ENCODE measurements at places on chromosomes 5 and 9. TPM values are rescaled to one million over a fixed set of nuclear protein-coding genes. Genes with fewer than 3 reads are reported as not detected.

GRCh38 chr5:32278406-32278805 lies 34.3 kb downstream of the MTMR12 start:
- H3K27me3 ChIP-seq: no peaks in the 10 kb centered on the region
- H3K27ac ChIP-seq: no peak overlapping the region
- no peak for DNase-seq
- H3K4me3 ChIP-seq: no peak overlapping the region
- H3K4me1 ChIP-seq: peaks cover 13% of the 10 kb centered on the region
- peaks cover 7% of the 10 kb centered on the region for H3K36me3 ChIP-seq

- peak; percentile 60 for DNase-seq
- H3K36me3 ChIP-seq: no peaks in the 10 kb centered on the region
- peaks cover 14% of the 10 kb centered on the region for H3K4me1 ChIP-seq
- H3K27me3 ChIP-seq: no peaks in the 10 kb centered on the region
These were observed at the start of gene NFIB for GRCh38 chr9:14313951-14314423. TSS of gene NFIB (minus strand) at chr9:14314141. CDS start at chr9:14313511, 630 bp downstream.

DNA sequence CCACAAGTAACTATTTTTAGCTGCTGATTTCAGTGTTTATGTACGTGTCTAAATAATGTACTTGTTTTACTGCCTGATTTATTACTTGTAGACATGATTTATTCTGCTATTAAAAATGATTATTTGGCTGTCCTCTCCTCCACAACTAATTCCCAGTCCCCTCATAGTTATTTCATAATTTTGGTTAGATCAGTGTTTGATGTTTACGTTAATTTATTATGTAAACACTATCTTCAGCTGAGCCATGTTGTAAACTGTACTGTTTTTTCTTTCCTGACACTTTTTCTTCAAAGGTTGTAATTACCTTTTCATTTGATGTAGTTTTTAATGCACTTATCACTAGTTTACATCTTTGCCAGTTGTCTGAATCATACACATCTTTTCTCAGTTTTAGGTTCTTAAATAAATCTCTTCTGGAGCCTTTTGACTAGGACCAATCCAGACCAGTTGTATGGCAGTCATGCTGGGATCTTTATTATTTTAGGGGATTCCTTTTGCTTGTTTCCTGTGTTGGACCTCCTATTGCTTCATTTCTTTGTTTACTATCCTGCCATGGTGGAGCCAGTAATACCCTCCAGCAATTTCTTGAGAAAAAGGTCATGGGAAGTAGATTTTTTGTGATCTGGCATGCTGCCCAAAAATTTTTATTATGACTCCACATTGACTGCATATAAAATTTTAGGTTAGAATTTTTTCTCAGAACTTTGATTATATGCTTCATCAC lies 16.1 kb downstream of the AP3S1 start:
- no peak for DNase-seq
- no peaks in the 10 kb centered on the region for H3K27me3 ChIP-seq
- H3K27ac ChIP-seq: no peak overlapping the region
- no peak overlapping the region for H3K4me3 ChIP-seq
- H3K36me3 ChIP-seq: no peaks in the 10 kb centered on the region

DNA sequence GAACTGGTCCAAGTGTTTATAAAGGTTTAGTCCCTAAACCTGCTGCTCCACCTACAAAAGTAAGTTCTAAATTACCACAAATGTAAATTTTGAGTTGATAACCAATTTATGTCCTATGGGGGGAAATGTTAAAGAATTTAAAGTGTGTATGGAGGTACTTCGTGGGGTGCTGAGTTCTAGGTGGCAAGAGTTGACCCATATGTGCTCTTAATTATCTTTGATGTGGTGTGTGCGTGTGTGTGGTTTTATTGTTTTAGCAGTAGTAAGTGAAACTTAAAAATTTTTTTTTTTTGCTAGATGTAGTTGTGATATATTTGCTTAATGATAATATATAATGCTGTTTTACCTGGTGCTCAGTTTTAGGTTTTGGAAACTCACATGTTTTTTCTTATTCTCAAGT lies 72.6 kb downstream of the GPBP1 start:
- DNase-seq: no peak
- no peaks in the 10 kb centered on the region for H3K27me3 ChIP-seq
- no peak overlapping the region for H3K27ac ChIP-seq
- H3K36me3 ChIP-seq: peaks cover 58% of the 10 kb centered on the region
- no peaks in the 10 kb centered on the region for H3K4me1 ChIP-seq
- no peak overlapping the region for H3K4me3 ChIP-seq

DNA sequence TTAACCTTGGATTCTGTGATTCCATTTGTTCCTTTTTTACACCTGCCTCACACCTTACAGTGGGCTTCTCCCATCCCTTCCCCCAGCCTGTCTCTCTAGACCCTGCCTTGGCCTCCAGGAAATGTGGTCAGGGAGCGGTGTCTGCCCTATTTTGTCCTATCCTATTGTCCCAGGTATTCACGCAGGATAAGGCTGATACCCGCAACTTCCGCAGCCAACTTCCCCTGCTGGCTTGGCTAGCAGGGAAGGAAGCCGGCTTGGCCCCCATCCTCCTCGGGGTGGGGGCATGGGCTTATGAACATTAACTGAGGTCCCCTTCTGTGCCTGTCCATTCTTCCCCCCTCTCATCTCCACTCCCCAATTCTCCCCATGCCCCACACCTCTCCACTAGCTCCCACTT lies 3.5 kb downstream of the CSF1R start:
- H3K27ac ChIP-seq: no peak overlapping the region
- H3K36me3 ChIP-seq: no peaks in the 10 kb centered on the region
- H3K4me3 ChIP-seq: no peak overlapping the region
- H3K4me1 ChIP-seq: peaks cover 6% of the 10 kb centered on the region

MCIDAS gene
- polyA plus RNA-seq: 0.15 TPM

SLC6A7 gene
- polyA plus RNA-seq: 0.02 TPM

TMC1 gene
- 0.55 TPM for polyA plus RNA-seq
